ENCODE measurements at places on chromosomes 12 and 14. TPM values are rescaled to one million over a fixed set of nuclear protein-coding genes. Genes with fewer than 3 reads are reported as not detected.

Gene ACOT6
- not detected for total RNA-seq

Gene SETD3
- total RNA-seq, result 40.8 TPM

Gene CD163L1
- total RNA-seq, result not detected

Gene DHRS2
- not detected for total RNA-seq

Gene AICDA
- total RNA-seq, result not detected

Gene NPAS3
- total RNA-seq, result 0.10 TPM

Measured in cardiac ventricle fibroblast (primary cell).